ENCODE measurements at places on chromosomes 7 and 10. TPM values are rescaled to one million over a fixed set of nuclear protein-coding genes. Genes with fewer than 3 reads are reported as not detected.

IL6 gene
- 5.8 TPM for total RNA-seq

AGAP9 gene
- total RNA-seq: 4.1 TPM

CLEC2L gene
- total RNA-seq: not detected

C10orf67 gene
- total RNA-seq: 0.35 TPM

HABP2 gene
- total RNA-seq: not detected

GJD4 gene
- total RNA-seq: not detected

OR9A2 gene
- not detected for total RNA-seq

GNGT1 gene
- not detected for total RNA-seq

TMEM229A gene
- total RNA-seq: 0.24 TPM

ENTPD1 gene
- 14.7 TPM for total RNA-seq

LRRD1 gene
- 0.43 TPM for total RNA-seq

ITGB8 gene
- 1.5 TPM for total RNA-seq

ZCCHC24 gene
- 56.6 TPM for total RNA-seq

CALY gene
- total RNA-seq: not detected

PRR15 gene
- total RNA-seq: 0.40 TPM

DNA sequence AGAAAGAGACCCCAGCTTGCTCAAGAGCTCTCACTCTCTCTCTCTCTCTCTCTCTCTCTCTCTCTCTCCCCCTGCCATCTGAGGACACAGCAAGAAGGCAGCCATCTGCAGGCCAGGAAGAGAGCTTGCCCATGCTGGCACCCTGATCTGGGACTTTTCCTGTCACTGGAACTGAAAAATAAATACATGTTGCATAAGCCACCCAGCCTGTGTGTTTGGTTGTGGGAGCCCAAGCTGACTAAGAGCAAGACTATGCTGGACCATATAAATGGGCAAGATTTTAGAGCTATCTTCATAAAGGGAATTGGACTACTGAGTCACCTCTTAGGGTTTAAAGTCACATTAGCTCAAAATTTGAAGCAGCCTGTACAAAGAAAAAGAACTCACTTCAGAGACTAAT, 98.6 kb downstream of the SLC16A9 start:
- DNase-seq: no peak

- no peak for DNase-seq
Observed at GRCh38 chr7:129684777-129685176, 73.3 kb downstream of the NRF1 start.

GRCh38 chr10:50260791-50261281, 9.5 kb upstream of the ASAH2 start:
- no peak for DNase-seq

DNA sequence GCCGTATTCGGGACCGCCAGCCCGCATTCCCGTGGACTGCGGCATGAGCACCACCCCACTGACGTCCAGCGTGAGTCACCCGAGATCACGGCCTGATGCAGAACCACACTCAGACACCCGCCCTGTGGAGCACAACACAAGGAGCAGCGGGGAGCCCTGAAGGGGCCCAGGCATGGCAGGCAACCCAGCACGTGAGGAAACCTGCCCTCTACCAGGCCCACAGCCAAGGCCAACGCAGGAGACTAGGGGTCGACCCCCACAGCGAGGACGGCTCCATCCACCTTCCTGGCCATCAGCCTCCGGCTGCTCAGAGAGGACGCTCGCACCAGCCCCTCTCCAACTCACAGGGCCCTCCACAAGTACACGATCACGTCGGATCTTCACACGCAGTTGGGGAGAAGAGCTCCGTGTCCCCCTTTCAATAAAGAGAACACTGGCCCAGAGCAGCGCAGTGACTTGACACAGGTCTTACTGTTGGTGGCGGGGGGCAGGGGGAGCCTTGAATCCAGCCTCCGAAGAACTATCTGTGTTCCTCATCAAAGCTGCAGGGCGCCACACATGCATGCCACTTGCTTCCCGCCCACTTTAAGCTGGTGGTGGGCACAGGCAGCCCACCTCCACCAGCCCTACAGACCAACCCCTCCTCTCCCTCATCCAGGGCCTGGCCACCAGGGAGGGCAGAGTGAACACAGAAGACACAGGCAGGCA, 22.0 kb downstream of the MAD1L1 start:
- DNase-seq: no peak

DNA sequence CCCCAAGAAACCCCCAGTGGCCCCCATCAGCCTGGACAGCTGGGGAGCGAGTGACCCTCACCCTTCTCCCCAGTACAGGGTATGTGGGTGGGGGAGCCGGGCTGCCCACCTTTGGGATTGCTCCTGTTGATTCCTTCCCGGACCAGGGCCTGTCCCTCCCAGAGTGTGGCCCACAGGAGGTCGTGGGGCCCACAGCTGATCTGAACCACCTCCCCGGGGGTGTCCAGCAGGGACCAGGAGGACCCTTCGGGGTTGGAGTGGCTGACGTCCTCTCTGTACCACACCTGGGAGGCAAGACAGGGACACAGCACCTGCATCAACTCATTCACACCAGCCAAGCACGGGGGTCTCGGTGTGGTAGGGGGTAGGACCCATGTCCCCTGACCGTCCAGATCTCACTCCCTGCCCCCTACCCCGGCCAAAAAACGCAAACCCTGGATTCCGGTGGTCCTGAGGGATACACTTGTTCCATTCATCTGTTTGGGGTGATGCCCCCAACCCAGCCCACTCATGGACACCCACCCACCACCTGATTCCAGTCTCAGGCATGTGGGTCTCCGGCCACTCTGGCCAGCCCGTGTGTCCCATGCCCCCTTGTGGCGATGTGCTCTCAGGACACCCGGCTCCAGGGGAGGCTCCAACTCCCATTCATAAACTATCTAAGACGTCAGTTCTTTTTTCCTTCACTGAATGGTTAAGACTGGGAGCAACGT, 10.9 kb downstream of the TECPR1 start:
- DNase-seq: no peak

DNA sequence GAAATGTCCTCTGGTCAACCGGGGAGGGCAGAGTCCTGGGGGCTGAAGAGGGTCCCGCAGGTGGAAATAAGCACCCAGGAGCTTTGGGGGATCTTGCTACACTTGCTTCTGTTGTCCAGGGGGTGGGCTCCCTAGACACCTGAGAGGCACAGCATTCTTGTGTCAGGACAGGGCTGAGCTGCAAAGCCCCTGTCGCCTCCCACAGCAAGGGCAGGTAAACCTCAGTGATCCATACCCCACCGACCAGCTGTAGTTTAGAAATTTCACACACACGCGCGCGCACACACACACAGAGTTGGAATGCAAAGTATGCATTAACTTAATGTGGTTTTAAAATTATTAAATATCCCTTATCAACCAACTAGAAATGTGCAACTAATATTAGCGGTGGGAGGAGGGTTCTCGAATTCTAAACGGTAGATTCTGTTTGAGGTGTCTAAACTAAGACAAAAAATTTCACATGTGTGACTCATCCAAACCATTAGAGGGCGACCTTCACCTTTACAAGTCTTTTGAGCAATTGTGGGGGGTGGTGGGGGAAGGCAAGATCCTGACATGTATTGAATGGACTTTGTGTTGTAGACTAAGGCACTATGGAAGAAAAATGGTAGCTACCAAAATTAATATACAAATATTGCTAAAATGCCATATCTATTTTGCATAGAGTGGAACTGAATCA, 34.3 kb upstream of the PTF1A start:
- DNase-seq: no peak

DNA sequence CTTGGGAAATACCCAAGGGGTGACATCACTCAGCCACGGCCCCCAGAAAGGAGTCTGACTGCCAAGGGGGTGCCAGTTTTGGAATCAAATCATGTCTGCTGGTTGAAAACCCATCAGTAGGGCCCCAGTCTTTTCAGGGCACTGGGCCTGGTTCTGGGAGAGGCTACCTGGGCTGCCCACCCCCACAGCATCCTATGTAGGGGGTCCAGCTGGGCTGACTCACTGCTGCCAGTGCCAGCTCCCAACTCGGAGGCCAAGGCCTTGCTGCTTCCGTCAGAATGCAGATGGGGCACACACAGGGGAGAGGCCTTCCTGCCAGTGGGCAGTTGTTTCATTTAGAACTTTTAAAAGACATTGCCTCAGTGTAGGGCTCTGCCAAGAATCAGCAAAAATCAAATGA, 39.5 kb upstream of the DMBT1 start:
- no peak for DNase-seq

DNA sequence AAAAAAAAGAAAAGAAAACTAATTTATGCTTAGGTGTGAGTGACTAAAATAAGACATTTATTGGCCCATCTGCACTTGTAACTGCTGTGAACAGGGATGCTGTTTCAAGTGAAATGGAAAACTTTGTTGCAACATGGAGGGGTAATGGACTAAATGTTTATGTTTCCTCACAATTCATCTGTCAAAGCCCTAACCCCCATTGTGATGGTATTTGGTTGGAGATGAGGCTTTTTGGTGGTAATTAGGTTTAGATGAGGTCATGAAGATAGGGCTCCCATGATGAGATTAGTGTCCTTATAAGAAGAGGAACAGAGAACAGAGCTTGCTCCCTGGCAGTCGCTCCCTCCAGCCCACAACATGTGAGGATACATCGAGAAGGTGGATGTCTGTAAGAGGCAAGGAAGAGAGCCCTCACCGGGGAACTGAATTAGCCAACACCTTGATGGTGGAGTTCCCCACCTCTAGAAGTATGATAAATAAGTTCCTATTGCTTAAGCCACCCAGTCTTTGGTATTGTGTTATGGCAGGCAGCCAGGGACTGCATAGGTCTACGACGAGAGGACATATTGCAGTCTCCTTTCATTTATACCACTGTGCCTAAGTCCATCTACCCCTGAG, 28.6 kb upstream of the VCL start:
- no peak for DNase-seq

GRCh38 chr7:144826208-144826607, 9.6 kb downstream of the TPK1 start:
- DNase-seq: no peak

DNA sequence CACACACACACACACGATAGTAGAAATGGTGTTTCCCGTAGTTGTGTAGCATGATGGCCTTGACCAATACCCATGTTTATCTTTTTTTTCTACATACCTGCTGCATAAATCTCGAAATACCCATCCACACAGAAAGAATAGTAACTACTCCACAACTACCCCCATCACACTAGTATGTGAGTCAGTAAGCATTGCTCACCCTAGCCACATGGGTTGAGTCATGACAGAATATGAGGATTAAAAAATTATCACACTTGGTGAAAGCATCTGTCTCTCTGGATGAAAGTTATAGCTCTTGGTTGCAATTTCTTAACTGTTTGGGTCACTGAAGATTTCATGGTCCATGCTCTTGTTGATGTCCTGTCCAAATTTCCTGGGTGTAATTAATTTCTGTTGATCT, 103.4 kb upstream of the MDFIC start:
- DNase-seq: no peak

DNA sequence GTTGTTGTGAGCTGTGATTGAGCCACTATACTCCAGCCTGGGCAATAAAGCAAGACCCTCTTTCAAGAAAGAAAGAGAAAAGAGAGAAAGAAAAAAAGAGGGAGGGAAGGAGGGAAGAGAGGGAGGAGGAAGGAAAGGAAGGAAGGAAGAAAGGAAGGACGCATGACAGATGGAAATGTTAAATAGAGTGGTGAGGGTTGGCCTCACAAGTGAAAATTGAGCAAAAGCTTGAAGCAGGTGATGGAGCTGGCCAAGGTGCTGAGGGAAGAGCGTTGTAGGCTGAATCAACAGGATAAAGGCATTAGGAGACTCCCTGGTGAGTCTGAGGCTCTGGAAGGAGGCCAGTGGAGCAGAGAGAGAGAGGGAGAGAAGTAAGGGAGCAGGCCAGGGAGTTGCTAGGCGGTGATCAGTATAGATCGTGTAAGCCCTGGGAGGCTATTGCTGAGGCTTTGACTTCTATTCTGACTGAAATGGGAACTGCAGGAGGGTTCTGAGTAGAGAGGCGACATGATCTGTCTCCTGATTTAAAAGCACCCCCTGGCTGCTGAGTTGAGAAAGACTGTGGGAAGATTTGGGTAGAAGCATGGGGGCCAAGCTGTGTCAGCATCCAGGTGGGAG, 26.5 kb upstream of the TMEM248 start:
- DNase-seq: peak; percentile 41

GRCh38 chr7:76409537-76409936, at the start of gene SSC4D:
Gene SSC4D, minus strand, starts transcription at chr7:76409697. Its CDS starts 5,258 bp downstream, at chr7:76404439.
- no peak for DNase-seq

- DNase-seq: no peak
Observed at GRCh38 chr10:17006631-17007417, 122.8 kb downstream of the CUBN start.

DNA sequence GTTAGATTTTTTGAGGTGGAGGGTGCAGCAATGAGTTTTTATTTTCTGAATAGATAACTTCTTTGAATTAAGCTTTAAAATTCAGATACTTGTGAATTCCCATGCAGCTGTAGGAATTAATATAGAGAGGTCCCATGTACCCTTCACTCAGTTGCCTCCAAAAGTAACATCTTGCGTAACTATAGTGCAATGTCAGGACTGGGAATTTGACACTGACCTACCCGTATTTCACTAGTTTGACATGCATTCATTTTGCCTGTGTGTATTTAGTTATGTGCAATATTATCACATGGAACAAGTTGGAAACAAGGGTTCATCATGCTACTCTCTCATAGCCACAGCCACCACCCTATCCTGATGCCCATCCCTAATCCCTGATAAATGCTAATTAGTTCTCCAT, 147.1 kb upstream of the IGFBP3 start:
- no peak for DNase-seq

GRCh38 chr7:47573758-47574481, 8.0 kb downstream of the TNS3 start:
- no peak for DNase-seq

DNA sequence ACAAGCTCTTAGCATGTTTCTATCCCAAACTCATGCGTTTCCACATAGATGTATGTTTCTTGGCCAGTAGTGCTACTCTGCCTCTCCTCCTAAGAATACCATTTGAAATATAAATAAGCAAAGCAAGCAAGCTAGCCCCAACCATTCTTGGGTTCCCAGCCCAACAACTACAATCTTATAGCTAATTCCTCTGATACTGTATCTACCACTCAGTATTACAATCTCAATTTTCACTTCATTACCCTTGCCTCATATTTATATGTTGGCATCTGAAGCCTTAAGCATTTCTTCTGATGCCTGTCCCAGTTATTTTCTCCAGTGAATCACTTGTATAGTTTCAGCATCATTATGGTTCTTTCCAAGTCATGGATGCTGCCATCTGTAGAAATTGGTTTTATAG, 181.1 kb downstream of the ST7 start:
- DNase-seq: no peak

Measured in cardiac septum (tissue), 1 donor.